Stimulated activated CD8-positive, alpha-beta memory T cell treated with anti-CD3 and anti-CD28 coated beads, Interleukin-4, amount 100 ng/mL, for 24 hours (primary cell): ENCODE measurements at places on chromosomes 6 and 20.

GRCh38 chr6:108489699-108490098 lies 71.0 kb upstream of the FOXO3 start:
- DNase-seq: no peak

DNA sequence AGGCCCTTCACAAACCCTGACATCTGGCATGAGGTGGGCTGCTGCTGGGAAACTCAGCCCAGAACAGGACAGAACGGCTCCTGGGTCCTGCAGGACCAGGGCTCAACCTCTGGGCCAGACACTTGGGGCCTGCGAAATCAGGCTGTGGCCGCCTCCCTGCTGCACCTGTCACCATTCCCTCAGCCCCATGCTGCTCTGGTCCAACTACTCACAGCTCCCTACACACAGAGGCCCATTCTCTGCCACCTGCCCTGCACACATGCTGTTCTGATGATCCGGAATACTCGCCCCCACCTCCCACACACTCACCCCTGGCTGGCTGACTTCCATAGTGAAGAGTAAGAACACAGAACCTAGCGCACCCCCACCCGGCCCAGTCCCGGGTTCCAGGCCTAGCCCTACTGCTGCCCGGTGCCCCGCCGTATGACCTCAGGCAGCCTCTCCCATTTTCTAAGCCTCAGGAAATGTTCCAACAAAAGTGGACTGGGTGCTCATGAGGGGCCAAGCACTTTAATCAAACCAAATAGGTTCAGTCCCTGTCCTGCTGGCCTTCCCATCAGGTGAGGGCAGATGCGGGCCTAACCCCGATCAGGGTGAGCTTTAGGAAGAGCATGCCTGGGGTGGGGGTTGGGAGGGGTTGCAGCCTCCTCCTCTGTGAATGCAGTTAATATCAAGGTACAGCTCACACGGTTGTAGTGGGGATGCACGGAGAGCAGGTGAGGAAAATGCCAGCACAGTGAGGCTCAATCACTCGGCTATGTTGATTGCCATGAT lies 3.9 kb downstream of the PEDS1 start:
- DNase-seq: no peak

DNA sequence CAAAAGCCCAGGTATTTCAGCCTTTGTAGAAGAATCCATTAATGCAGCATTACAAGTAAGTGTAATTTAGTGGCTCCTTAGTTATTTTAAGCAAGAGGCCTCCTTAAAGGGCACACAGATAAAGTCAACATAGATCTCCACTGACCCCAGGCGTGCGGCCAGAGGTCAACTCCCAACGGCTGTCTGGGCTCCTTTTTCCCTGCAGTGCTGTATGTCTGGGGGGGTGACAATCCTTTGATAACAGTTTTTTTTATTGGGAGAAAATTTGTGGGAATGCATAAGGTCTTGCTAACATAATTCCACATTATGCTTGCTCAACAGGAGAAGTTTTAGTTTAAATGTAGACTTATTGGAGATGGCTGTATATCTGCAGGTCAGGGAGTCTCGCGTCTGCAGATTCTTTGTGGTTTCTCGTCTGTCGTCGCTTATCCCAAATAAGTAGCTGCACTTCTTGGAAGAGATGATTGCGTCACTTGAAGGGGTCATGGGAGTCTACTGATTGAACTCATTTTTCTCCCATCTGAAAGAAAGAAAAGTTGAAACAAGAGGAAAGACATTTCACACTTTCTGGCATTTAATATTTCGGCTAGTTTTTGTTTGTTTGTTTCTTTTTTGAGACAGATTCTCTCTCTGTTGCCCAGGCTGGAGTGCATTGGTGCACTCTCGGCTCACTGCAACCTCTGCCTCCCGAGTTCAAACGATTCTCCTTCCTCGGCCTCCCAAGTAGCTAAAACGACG lies 151.7 kb upstream of the AKAP12 start:
- DNase-seq: no peak

- no peak for DNase-seq
Observed at GRCh38 chr6:147528511-147529145, 20.1 kb downstream of the SAMD5 start.

DNA sequence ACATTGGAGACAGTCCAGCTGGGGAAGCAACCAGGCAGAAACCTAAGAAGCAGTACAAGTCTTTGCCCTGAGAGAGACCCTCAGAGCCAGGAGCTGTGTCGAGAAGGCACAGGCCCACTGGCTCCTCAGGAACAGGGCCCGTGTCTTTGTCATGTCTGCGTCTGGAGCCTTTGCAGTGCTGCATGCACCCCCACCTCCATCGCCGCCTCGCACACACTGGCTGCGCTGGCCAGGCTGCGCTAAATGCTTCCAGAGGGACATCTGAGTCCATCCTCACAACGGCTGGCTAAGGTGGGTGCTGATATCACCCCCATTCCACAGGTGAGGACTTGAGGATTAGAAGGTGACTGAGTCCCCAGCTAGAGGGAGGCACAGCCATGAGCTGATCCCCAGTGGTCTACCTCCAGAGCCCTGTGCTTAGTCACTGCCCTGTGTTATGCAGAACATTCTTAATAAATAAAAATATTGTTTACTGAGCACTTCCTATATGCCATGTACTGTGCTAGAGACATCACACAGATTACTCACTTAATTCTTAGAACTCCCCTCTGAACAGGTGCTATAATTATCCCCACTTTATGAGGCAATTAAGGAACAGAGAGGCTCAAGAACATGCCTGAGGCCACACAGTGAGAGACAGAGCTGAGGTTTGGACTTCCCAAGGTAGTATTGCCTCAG lies 27.6 kb downstream of the GABRR2 start:
- DNase-seq: no peak

DNA sequence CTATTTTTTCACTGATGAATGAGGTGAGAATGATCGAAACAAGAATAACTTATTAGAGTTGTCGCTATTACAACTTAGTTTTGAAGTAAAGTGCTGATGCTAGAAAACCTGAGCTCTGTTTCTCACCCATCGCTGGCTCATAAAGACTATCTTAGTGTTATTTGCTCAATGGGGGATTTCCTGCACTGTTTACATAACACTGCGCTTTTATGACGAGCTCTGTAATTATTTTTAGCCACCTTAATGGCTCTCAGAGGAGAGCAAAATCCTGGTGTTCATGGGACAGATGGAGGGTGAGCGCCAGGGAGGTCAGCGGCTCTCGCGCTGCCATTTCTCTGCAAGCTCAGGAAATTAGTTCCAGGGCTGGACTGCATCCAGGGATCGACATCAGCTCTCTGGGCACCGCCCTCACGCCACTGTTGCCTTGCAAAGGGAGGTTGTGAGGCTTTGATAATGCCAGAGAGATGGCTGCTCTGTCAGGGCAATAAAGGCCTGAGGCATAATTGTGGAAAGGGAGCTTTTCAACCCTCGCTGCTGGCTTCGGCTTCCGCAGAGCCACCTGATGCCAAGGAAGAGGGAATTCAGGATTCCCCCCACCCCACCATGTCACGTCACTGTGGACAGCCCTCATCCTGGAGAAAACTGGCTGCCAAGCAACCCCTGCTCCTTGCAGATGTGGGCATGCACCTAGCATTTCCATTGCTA lies 72.0 kb downstream of the DACT2 start:
- no peak for DNase-seq

- no peak for DNase-seq
Observed at GRCh38 chr6:61755739-61756138, 530.3 kb downstream of the KHDRBS2 start.

DNA sequence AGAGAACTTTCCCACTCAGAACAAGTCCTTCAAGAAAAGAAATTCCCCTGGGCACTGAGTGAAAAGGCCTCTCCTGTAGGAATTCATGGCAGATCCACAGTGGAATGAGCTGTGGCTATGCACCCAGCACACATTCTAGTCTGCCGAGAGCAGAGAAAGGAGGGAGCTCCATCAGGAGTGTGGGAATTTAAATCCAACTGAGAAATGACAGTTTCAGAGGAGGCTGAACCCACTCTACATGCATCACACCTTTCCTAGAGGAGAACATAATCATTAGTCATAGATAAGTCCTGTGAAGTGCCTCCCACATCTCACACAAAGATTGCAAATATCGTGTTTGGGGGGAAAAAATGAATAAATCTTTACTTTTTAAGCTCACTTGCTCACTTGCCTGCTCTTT lies 530.2 kb upstream of the HTR1E start:
- DNase-seq: no peak

DNA sequence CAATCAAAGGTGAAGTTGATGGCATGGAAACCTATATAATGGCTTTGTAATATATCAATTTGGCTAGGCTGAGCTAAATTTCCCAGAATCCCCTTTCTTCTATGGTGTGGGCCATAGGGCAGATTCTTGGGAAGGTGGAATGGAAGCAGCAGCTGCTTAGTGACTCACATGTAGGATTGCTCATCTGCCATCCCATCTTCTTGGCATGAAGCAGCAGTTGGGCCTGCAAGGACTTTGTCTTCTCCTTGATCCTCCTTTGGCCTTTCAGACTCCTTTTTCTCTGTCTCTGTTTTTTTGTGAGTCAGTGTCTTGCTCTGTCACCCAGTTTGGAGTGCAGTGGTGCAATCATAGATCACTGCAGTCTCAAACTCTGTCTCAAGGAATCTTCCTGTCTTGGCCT lies 52.6 kb upstream of the CEP162 start:
- DNase-seq: no peak

- DNase-seq: no peak
Observed at GRCh38 chr6:137044366-137045221, at the start of gene IL20RA. IL20RA (minus strand) TSS chr6:137044965; CDS start chr6:137044728, 237 bp downstream.

- no peak for DNase-seq
Observed at GRCh38 chr6:106113256-106113959, 27.3 kb downstream of the PRDM1 start.

DNA sequence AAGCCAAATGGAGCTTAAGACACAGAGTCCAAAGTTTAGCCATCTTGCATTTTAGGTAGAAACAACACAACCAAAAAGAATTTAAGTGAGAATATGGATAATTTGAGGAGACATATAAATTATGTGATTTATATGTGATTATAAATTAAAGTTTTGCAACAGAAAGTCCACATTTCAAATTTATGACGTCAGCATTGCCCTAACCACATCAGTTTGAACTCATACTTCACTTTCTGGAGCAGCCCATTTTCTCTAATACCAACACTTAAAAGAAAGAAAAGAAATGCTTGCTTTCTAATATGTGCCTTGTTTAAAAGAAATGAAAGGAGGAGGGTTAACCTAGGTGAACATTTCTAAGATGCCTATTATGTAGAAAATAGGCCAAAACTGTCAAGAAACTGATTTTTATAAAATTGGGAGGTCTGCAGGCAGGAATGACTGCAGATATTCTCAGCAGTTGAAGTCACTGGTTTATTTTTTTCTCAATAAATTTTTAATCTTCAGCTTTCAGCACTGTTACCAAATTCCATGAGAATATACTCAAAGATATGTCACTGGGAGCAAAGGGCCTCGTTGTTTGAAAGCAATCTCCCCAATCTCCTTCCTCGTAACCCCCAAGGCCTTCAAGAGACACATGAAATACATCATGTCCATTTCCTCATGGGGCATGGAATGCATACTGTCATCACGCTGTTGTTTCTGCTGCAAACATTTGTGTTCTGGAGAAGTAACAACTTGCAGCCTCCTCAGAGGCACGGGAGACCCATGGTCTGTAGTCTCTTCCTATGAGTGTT lies 137.8 kb downstream of the SOD2 start:
- DNase-seq: no peak

GRCh38 chr20:39310363-39310995 lies 348.3 kb downstream of the DHX35 start:
- no peak for DNase-seq

GRCh38 chr20:16368645-16369292 lies 204.5 kb downstream of the KIF16B start:
- DNase-seq: no peak

DNA sequence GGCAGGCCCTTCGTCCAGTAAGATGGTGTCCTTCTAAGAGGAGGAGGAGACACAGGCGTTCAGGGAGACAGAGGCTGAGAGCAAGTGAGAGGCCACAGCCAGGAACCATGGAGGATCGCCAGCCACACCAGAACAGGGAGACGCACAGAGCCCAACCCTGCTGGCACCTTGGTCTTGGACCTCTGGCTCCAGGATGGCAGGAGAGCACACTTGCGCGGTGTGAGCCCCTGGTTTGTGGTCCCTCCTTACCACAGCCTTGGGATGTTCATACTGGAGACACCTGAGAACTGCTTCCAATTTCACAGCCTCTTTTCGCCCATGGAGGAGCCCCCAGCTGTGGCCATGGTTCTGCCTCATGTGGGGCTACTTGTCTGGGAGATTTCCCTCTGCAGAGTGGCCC lies 222.4 kb downstream of the DLL1 start:
- DNase-seq: no peak

DNA sequence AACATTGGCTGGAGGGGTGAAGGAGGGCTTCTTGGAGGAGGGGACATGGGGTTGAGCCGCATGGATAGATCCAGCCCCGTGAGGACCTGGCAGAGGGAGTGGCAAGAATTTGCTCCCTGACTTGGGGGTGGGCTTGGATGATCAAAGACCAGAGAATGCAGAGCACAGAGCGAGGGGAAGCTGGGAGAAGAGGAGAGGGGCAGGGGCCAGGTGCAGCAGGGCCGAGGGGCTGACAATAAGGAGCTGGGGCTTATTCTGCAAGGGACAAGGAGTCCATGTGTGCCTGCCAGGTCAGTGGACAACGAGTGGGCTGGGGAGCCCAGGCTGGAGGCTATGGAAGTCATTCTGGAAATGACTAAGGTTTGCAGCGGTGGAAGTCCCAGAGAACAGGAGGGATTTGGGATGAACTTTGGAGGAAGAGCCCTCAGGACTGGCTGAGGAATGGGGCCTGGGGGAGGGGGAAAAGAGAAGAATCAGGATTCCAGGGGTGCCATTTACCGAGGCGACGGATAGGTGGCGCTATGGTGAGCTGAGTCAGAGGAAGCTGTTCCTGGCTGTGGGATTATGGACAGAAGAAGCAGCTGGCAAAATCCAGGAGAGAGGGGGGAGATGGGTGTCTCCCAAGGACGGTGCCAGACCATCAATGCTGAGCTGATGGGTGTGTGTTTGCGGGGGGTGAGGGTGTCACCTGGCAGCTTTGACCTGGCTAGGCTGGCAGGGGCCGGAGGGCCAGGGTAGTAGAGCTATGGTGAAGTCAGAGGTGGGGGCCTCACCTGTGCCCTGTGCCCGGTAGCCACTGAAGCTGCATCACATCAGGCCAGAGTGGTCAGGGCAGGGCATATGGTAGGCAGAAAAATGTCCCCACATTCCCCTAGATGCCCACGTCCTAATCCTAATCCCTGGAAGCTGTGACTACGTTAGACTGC lies 7.8 kb downstream of the KCNG1 start:
- DNase-seq: peak; percentile 4

GRCh38 chr6:15734118-15734897 lies 71.5 kb upstream of the DTNBP1 start:
- no peak for DNase-seq

DNA sequence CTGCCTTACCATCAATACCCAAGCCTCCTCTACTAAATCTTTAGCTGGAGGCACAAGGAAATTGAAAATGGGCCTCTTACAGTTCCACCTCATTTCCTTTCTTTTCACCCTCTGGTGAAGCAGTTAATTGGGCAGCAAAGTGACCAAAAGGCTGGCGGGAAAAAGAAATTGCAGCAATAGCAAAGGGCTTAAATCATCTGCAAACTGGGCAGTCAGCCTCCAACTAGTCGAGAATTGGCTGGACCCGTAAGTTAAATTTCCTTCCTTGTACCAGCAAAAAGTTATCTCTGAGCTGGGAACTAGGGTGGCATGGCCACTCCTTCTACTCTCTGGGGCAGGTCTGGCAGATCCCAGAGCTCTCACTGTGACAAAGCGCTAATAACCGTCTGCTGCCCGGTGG lies 33.5 kb downstream of the GHRH start:
- no peak for DNase-seq
